Activated CD4-positive, alpha-beta T cell treated with anti-CD3 and anti-CD28 coated beads, Interleukin-2, Interleukin-6, amounts not matched to agents 100 ng/mL and 50 ng/mL, durations not matched to agents 16 hours and 8 hours (primary cell): ENCODE measurements at places on chromosomes 13 and 19.

GRCh38 chr19:49393881-49394280, 5.8 kb downstream of the KASH5 start:
- DNase-seq = no peak

- DNase-seq = peak; percentile 34
Measured at GRCh38 chr19:21023901-21024300, 3.4 kb downstream of the ZNF430 start.

DNA sequence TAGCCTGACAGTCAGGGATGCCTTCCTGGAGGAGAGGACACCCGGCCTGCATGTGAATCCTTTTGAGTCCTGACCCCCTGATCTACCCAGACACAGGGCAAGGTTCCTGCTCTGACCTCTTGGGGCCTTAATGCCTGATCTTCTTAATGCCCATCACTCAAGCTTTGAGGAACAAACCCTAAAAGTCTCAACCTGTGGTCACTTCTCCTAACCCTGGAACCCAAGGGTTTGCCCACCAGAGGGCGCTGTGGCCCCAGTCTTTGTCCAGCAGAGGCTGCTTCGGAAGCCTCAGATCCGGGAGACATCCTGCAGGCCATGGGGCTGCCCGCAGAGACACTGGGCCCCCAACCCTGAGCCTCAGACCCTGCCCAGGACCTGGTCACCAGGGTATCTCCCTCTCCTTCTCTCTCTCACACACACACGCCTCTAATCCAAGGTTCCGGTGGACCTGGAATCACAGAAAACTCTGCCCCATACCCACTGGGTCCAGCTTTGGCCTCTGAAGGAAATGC, 9.8 kb upstream of the DPF1 start:
- peak; percentile 87 for DNase-seq

GRCh38 chr13:23159205-23159759, 21.5 kb upstream of the SGCG start:
- DNase-seq = peak; percentile 50

DNA sequence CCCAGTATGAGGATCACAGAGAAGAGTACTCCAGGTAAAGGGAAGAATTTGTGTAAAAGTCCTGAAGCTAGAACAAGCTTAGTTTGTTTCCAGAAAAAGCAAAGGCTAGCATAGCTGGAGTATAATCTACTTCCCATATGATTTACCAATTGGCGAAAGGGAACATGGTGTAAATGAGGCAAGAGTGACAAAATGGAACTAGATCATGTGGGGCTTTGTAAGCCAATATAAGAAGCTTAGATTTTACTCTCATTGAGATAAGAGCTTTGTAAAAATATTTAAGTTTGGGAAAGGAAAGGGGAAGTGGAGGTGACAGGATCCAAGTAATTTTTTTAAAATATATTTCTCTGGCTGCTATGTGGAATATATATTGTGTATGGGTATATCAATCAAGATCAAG, 234.9 kb downstream of the KCTD12 start:
- no peak for DNase-seq

GRCh38 chr13:103130681-103131210, 64.5 kb upstream of the SLC10A2 start:
- no peak for DNase-seq

DNA sequence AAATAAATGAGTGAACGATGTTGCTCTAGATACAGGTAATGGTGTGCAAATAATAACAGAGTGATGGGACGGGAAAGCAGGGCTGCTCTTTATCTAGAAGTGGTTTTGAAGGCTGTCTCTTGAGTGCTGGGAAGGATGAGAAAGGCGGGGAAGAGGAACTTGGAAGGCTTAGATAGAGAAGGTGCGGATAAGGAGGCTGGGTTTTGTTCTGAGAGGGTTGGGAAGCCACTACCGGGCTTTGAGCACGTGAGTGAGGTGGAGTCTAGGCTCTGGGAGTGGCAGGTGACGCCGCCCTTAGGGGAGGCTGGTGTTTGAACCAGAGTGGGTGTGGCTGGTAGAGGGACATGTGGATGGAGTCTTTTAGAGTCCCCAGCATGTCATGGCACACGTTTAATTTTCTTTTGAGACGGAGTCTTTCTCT, 811 bp downstream of the ARMC6 start:
- peak; percentile 89 for DNase-seq

- no peak for DNase-seq
Measured at GRCh38 chr13:81760316-81760715, 1419.4 kb upstream of the SPRY2 start.

DNA sequence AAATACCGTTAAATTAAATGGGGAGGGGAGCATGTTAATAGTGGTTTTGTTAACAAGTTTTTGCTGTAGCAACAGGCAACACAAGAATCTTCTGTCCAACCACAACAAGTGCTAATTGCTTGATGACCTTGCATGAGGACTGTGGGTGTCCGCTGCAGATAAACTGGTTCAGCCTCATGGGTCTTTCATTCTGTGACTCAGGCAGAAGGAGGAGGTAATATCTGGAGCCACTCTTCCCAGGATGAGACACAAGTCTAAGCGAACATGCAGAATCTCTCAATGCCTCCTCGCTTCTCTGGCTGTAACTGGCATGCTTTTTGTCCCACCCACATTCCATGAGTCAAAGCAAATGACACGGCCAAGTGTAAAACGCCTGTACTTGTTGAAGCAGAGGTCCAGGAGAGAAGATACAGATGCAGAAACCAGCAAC, 56.6 kb upstream of the MYO16 start:
- DNase-seq = no peak
